ENCODE measurements at places on chromosomes 2 and 18.

- DNase-seq = peak; percentile 7
Measured at GRCh38 chr18:72762515-72763122, 105.2 kb downstream of the NETO1 start.

GRCh38 chr2:187299122-187299906, 148.7 kb downstream of the CALCRL start:
- no peak for DNase-seq

- DNase-seq = no peak
Measured at GRCh38 chr2:134143568-134143967, 110.3 kb upstream of the MGAT5 start.

DNA sequence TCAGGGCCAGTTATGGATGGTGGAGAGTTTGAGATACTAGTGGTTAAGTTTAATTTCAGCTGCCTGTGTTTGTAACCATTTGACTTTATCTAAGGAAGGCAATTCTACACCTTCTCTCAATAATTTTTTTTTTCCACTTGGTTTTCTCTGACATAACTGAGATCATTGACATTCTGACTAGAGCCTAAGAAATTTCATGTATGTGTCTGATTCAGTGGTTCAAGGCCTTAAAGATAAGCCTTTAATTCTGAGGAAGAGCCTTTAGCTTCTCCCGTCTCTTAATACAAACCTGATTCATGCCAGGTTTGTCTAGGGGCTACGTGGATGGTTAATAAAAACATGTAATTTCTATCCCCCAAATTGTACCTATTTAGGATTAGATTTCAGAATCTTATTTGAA, 971.4 kb downstream of the DPP10 start:
- no peak for DNase-seq

- no peak for DNase-seq
Measured at GRCh38 chr2:242011167-242011513, 141.6 kb downstream of the RTP5 start.

DNA sequence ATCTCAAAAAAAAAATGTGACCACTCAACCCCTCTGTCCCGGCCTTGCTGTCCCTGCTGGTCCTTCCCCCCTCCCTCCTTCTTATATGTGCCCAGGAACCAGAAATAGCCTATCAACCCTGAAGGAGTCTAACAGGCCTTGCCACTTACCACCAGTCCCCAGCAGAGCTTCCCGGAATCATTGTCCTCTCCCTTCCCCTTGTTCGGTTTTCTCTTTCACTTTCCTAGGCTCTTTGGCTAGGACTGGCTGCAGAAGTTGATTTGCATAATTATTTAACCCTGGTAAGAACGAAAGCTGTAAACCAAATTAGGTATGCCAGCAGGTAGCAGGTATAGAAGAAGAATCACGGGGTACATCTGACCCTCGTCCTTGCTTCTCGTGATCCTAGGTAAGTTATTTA, 72.6 kb upstream of the ZNF532 start:
- DNase-seq = no peak

DNA sequence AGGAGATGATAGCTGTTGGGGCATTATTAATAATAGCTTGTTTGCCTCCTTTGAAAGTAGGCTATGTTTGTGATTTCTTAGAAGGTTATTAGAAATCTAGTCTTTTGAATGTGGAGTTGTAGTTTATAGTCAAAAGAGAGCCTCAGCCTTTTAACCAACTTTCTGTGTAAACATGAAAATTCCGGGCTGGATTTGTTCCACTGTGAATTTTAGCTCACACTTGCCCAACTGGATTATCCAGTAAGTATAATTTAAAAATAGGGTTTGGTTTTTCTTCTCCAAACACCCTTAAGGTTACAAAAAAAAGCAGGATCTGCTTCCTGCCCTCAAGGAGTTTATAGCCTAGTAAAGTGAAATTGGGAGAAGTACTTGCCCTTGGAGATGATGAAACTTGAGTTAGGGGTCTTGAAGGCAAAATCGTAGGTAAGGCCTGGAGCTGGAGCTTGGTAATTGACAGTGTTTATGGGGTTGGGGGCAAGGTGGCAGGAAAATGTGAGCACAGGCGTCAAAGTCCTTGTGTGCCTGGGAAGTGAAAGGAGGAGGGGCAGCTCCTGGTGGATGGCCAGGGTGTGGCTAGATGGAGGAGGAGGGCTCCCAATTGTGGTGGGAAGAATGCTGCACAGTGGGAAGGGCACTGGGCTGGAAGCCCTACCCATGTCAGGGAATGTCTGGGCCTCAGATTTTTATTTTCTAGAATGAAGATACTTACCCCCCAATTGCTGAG, 21.3 kb downstream of the ITGA6 start:
- no peak for DNase-seq

- DNase-seq = no peak
Measured at GRCh38 chr2:670637-671036, 6.6 kb downstream of the TMEM18 start.

DNA sequence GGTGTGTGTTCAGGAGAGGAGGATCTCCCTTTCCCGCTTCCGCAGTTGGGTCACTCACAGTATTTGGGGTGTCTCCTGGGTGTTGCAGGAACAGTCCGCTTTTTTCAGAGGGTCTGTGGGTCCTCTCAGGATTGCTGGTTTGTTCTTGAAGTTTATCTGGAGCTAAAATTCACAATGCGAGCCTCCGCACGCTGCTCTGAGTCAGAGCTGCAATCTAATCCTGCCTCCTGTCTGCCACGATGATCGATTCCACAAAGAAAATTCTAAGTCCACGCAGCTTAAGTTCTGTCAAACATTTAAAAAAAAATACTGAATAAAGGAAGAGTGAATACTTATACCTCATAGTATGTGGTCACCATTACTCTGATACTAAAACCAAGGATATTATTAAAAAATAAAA, 76.5 kb downstream of the RAD51AP2 start:
- DNase-seq = no peak

- DNase-seq = no peak
Measured at GRCh38 chr2:203948733-203949132, 12.2 kb downstream of the ICOS start.

DNA sequence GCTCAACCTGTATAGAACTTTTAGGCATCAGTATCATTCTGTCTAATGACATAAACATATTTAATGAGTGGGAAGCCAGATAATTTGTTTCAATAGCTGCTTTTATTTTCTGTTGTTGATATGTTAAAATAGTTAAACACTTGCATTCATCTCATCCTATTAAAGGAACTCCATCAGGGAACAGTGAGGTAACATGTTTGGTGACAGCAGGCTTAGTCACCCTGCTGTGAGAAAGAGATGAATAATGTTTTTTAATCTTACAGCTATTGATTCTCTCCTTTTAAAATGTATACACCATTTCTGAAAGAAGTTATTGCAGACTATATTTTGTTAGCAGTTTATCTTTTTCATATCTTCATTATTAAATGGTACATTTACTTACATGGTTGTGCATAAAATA, 123.3 kb upstream of the CWC22 start:
- no peak for DNase-seq

DNA sequence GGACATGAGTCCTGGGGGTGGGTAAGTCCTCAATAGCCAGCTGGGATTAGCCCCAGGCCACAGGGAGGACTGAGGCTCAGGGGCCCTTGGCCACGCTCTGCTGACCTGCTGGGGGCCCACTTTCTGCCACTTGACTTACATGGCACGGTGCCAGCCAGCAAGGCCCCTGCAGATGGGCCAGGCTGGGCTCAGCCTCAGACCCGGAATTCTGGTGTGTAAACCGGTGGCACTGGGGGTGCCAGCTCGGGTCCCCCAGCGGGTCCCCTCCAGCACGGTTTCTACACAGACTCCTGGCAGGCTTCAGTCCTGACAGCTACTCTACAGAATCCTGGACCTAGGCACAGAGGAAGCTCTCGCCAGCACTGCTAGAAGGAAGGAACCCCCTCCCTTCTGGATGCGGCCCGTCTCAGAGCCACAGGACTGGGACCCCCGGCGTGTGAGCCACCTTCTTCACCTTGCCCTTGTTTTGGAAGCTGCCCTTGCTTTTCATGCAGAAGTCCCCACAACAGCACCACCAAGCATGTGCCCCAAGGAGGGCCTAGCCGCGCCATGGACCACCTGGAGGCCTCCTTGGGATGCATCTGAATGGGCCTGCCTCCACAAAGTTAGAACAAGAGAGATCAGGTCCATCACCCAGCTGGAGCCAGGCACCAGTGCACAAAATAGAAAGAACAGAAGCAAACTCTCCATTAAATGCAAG, 8.0 kb downstream of the HDAC4 start:
- DNase-seq = no peak

- DNase-seq = no peak
Measured at GRCh38 chr2:12442476-12442847, 274.3 kb upstream of the TRIB2 start.

DNA sequence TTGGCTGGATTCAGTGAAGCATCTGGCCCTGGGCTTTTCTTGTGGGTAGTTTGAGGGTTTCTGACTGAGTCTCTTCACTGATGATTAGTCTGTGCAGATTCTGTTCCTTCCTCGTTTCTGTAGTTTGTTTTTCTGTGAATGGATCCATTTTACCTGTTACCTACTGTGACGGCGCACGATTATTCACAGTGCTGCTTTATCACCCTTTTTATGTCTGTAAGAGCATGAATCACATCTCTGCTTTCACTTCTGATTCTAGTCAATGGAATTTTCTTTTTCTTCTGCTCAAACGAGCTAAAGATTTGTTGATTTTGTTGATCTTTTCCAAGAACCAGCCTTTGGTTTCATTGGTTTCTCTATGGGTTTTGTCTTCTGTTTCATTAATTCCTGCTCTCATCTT, 60.8 kb downstream of the SLC66A2 start:
- DNase-seq = no peak
